ENCODE measurements at places on chromosomes 1 and 21.

DNA sequence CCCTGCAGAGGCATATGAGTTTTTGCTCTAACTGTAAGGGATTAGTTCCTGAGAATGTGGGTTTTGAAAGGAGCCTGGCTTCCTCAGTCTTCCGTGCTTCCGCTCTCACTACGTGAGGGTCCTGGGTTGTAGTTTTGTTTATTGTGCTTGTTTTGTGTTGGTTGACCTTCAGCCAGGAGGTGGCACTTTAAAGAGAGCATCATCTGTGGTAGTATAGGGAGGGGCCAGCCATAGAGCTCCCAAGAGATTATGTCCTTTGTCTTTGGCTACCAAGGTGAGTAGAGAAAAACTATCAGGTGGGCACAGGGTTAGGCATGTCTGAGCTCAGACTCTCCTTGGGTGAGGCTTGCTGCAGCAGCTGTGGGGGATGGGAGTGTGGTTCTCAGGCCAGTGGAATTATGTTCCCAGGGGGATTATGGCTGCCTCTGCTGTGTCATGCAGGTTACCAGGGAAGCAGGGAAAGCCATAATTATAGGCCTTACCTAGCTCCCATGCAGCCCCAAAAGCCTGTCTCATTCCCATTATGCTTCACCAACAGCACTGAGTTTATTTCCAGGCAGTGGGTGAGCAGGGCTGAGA is 23.5 kb downstream of the CYP4B1 start:
- no peak for DNase-seq

DNA sequence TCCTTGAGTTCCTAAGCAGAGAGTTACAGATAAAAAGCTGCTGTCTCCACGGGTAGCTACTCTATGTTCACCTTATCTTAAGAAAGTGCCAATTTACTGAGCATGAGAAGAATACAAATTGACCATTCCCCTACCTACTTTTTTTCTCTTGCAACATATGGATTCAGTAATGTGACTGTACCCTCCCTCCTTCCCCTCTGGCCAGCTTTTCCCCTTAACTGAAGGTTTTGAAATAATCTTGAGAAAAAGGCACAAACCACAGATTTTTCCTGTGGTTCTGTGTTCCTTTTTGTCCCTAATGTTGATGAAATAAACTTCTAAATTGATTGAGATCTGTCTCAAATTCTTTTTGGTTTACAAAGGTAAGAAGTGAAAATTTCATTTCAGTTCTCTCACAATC is 2.6 kb upstream of the CD2 start:
- DNase-seq: no peak

- DNase-seq: no peak
These were observed 70.4 kb upstream of the HMCN1 start for GRCh38 chr1:185663771-185664296.

DNA sequence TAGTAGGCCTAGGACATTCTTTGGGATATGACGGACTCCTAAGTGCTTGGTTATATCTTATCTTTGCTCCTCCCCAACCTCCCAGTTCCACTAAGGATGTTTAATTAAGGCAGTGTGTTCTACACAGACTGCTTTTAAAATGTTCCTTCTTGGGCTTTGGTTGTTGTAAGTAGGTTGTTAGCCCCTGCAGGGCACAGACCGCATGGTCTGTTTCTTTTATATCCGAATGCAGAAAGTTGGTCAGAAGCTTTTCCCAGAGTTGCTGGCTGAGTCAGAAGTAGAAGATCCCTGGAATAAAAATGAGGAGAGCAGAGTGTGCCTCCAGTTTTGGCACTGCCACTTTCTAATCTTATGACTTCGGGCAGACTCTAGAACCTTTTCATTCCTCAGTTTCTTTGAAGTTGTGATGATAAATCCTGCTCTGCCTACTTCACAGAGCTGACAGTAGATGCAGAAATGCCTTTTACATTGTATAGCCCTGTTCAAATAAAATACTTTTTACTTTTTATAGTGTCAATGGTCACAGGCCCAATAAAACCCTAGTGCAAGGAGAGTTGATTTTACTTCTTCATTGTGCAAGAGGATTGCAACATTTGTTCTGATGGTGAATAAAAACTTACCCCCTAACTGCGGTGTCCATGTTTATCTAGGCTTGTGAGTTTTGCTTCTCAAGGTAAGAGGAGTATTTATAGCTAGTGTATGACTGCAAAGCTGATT is 18.4 kb downstream of the FMN2 start:
- no peak for DNase-seq

- no peak for DNase-seq
These were observed 248.6 kb downstream of the OLFM3 start for GRCh38 chr1:101748077-101748476.

GRCh38 chr1:196951711-196952394 is 8.3 kb downstream of the CFHR2 start:
- DNase-seq: no peak

DNA sequence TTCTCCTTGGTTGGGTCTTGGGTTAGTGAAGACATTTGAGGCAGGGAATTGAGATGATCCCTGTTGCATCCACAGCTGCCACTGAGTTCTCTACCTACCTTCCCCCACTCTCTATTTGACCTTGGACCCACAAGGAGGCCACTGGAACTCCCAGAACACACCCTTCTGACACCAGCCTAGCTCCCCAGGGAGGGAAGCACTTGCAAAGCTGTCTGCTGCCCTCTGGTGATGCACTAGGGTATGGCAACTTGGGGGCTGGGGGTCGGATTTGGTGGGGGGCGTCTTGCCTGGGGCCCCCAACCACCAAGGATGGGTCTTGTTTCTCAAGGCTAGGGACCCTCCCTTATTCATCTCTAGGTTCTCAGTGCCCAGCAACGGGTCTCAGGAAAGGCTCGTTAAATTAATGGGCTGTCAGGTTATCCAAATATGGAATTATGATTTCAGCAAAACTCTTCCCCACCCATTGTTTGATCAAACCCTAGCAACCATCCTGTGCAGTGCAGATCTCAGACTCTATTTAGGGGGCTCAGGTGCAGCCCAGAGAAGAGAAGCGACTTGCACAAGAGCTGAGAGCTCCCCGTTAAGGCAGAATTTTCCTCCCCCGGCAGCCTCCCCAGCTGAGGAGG is 177.8 kb upstream of the KLHDC7A start:
- DNase-seq: no peak

GRCh38 chr1:42422737-42423136 is 33.1 kb downstream of the ZMYND12 start:
- DNase-seq: no peak

DNA sequence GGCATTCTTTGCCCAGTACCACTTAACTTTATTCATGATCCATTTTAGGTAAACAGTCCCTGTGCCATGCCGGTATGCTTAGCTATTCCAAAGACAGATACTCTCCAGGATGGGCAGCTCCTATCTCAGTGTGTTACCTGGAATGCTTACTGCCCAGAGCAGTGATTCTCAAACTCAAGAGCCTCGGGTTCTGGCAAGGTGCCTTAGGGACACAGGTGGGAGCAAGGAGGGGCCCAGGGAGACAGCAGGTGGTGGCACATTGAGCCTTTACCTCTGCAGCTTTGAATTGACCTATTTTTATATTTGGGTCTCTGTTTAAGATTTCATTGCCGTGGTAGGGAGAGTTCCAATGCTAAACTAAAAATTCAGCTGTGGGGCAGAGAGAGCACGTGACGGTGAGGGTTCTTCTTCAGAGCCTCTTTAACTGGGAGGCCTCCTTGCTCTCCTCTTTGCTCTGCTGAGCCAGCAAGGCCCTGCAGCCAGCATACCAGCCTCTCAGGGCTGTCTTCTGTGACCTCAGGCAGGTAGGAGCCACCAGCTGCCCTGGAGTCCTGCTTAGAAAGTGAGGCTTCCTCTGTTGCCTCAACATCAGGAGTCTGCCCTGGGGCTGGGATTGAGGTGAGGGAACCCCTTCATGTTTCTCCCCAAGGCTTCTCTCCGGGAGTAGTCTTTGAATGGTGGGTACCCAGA is 20.2 kb downstream of the PHGDH start:
- DNase-seq: no peak

DNA sequence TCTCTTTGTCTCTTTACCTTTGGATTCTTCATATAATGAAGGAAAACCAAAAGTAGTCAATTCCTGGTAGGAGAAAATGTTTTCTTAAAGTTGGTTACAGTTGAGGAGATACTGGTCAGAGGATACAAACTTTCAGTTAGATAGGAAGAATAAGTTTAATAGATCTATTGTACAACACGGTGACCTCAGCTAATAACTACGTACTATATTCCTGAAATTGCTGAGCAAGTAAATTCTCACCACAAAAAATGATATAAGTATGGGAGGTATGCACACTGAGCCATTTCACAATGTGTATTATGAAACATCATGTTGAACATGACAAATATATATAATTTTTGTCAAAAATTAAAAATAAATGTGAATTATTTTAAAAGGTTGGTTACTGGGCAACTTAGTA is 20.4 kb downstream of the SSX2IP start:
- no peak for DNase-seq

DNA sequence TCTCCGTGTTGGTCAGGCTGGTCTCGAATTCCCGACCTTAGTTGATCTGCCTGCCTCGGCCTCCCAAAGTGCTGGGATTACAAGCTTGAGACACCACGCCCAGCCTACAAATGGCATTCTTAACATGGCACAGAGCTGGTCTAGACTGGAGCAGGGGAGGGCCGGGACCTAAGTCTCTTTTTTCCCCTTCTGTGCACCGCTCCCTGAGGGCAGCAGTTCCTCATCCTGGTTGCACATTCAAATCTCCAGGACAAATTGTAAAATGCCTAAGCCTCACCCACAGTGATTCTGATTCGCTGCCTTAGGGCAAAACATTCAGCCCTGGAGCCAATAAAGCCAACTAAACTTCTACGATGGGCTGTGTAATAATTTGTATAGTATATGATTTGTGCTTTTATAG is 10.1 kb upstream of the AVPR1B start:
- no peak for DNase-seq

DNA sequence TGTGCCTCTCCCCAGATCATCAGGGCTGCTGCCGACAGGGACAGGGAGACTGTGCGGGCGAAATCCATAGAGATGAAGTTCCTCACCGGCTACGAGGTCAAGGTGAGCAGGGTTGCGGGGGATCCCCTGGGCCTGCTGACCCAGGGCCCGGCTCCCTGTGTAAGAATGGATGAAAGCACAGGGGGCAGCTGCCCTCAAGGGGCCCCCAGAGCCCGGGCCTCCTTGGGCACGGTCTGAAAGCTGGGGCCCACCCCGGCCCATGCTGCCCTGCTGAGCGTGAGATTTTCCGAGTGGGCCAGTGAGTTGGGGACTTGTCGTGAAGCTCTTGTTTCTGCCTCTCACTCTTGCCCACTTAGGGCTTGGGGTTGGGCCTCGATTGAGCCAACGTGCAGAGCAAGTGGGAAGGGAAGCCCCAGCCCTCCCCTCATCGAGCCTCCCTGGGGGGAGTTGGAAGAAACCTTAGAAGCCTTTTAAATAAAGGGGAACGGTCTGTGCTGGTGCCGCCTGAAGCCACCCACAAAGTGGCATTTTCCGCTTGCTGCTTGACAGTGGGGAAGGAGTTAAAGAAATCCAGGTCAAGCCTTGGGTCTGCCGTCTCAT is 45.2 kb downstream of the COQ8A start:
- DNase-seq: no peak

DNA sequence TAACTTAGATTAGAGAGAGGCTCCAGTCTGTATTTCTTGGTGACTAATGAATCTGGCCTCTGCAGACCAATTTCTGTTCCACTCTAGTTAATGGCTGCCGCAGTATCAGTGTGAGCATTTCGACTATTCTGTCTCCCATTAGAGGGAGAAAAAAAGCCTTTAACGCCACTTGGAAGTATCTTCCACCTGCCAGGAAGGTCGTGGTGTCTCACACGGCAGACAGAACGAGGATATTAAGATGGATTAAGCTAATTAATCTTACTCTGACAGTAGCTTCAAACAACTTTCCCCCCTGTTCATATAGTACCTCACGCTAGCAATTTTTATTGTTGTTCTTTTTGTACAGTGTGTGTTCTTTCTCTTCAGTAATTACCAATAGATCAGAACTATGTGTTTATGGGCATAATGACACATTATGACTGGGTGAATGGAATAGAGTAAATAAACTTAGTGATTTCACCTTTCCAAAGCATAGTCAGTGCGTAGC is 153.8 kb downstream of the ADGRL2 start:
- no peak for DNase-seq

GRCh38 chr1:15212954-15213291 is 34.1 kb upstream of the FHAD1 start:
- no peak for DNase-seq

DNA sequence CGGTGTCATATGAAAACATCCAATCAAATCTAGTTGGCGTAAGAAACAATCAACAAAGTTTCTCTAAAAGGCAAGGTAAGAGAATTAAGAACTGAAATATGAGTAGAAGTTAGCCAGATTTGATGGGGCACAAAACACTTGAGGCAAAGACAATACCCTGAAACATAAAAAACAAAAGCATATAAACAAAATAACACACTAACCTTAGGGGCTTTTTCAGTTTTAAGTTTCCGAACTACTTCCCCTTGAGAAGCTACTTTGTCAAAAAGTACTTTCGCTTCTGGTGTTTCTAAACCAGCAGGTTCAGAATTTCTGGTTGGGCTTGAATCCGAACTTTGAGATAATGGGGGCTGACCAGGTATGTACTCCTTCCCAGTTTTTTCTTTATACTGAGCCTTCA is 57.9 kb downstream of the EPRS1 start:
- DNase-seq: no peak

Measured in A549 (cell line).